ENCODE measurements at places on chromosomes 16 and 17.
A peak's percentile ranks its signal among the peaks of the same experiment; 100 is the strongest.

GRCh38 chr17:48295362-48296288, 134.4 kb downstream of the SKAP1 start:
- no peak for DNase-seq

- no peak for DNase-seq
Measured at GRCh38 chr16:88316941-88317612, 65.7 kb upstream of the ZNF469 start.

GRCh38 chr16:62035115-62036092, 834 bp downstream of the CDH8 start:
- DNase-seq: no peak

- DNase-seq: no peak
Measured at GRCh38 chr17:1469231-1469852, 13.3 kb upstream of the CRK start.

- peak; percentile 18 for DNase-seq
Measured at GRCh38 chr17:10614536-10615155, 42.5 kb downstream of the MYH3 start.

DNA sequence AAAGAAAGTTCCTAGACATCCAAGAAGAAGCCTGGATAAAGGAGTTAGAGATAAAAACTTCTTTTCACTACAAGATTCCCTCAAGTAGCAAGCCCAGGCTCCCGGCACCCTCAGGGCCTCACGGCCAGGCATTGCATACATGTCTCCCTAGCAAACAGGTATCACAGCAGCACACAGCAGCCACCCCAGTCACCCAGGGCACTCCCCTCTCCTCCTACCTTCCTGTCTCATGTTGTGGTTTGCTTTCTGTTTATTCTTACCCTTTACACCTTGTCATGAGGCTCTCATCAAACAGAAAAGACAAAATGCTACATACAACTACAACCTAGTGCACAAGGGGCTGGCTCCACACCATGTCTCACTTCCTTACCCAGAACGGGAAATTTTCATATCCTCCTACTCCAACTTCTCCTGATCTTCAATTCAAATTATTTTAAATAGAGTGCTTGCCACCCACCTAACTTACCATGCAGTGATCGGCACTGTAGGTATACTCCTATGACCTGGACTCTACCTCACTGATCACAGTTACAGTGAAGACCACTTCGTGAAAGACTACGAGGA, 42.7 kb downstream of the XPO6 start:
- no peak for DNase-seq

GRCh38 chr16:73354434-73354833, 306.5 kb upstream of the ZFHX3 start:
- no peak for DNase-seq

DNA sequence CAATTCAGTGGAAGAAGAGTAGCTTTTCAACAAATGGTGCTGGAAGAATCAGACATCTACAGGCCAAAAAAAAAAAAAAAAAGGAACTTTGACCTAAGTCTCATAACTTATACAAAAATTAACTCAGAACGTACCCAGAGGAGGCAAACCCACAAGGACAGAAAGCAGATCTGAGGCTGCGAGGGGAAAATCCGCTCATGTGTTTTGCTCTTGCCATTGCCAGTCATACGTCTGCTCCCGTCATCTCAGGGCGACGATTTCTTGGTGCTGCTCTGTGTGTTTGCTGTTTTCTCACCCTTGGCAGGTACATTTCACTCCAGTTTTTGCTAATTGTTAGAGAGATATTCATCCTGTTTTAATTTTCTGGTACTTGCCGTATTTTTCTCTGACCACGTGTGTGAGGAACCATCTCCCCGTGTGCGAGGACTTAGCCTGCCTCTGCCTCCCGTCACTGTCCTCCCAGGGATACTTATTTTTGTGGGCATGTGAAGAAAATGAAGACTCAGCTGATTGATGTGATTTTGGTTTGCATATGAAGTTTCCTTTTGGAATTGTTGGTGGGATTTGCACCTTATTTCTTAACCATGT, 33.4 kb upstream of the ACSF3 start:
- DNase-seq: no peak

DNA sequence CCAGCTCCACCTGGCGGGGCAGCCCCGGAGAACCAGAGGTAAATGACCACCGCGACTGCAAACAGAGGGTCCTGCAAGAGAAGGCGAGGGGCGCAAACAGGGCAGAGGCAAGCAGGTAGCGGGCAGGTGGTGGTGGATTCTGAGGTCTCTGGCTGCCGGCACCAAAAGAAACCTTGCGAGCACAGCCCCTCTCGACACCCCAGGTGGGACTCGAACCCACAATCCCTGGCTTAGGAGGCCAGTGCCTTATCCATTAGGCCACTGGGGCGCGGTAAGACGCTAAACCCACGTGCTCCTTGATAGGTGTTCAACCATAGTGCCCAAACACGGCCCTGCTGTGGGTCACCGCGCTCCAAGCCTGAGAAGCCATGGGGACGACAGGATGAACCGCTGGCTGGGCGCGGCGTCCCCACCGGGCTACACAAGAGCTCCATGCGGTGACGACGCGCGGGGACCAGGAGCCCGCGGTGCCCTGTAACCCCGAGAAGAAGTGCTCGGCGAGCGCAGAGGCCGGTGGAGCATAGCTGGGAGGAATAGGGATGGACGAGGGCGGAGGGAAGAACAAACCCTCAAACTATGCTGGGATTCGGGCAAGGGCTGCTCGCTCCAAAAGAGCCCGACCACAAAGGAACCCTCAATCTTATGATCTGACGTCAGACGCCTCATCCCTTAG, 12.4 kb downstream of the ATP5PD start:
- peak; percentile 88 for DNase-seq
